ENCODE measurements at places on chromosomes 11 and 22.

DNA sequence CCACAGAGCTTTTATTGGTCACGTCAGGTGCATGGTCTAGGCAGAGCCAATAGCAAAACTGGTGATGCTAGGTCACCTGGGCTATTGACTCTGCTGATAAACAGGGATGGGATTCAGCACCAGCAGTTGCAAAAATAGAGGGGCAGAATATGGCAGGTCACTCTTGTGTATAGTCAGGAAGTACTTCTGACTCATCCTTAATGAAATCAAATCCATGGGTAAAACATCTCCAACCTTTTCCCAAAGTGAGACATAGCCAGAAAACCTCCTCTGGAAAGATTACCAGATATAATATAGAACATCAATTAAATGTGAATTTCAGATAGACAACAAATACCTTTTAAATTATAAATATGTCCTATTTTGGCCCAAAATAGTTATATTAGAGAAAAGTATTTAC is 383.2 kb downstream of the METTL15 start:
- DNase-seq, result no peak

DNA sequence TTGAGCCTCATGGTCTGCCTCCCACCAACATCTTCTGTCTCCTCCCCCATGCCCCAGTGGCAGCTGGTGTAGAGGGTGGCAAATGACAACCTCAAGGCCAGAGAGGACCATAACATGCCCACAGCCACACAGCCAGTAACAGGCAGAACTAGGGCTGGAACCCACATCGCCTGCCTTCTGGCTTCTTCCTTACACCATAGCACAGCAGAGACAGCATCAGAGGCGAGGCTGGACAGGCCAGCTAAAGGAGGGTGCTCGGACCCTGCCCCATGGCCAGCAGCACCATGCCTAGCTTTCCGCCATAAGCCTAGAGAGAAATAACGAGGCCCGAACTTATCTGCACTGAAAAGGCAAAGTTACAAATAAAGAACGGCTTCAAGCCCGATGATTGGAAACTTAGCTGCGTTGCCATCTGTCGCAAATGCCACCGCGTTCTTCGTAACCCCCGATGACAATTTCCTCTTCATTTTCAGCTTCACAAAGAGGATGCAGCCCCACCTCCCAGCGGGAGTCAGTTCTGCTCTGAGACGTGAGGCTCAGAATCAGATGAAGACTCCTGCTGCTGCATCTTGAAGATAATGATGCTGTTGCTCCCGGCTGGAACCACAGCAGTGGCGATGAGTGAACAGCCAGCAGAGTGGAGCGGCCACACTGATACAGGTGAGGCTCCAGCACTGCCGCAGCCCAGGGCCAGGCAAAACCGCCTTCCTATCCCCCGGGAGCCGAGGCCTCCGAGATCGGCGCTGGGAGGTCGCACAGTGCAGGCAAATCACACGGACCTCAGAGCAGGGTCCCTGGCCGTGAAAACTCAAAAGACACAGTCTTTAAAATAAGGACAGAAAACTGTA is 73.8 kb upstream of the RTL6 start:
- peak; percentile 6 for DNase-seq

GRCh38 chr11:48080301-48080861 is 100.0 kb downstream of the PTPRJ start:
- no peak for DNase-seq

DNA sequence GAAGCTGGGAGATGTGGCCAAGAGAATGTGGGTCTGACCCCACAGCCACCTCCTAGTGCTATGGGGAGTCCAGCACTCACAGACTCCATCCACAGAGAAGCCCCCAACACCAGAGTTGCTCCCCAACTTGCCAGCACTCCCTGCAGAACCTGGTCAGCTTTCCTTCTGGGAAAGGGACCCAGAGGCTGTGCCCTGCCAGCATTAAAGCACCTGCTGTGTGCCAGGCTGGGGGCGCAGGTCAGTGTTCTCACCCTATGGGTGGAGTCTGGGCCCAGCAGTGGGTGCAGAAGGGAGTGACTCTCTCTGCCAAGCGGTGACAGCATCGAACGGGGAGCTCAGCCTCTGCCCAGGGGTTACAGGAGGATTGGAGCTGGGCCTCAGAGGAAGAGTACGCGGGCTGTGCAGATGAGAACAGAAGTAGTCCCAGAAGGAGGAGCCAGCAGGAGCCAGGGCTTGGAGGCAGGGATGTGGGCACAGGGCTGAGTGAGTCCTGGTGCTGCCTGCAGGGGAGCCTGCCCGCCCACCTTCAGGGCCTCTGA is 114.4 kb downstream of the MPPED1 start:
- no peak for DNase-seq

GRCh38 chr11:102177974-102178631 is 67.9 kb downstream of the YAP1 start:
- DNase-seq, result no peak
